ENCODE measurements at places on chromosomes 1 and 21.

- no peak for ATAC-seq
These were observed 8.3 kb upstream of the PLEKHO1 start for GRCh38 chr1:150141452-150141851.

DNA sequence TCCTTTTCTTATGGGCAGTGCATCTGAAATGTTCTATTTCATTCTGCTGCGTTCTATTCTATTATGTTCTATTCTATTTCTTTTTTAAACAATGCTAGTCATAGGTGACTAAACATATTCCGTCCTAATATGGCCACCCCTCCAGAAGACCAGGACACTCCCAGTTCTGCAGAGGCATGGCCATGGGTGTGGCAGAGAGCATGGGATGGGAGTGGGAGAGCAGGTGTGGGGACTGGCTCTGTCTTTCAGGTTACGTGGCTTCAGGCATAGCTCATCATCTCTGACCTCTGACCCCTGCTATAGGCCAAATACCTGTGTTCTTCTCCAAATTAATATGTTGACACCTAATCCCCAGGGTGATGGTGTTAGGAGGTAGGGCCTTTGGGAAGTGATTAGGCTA lies 33.4 kb upstream of the TLR5 start:
- peak; percentile 97 for ATAC-seq

GRCh38 chr1:22796642-22797041 lies 86.0 kb downstream of the EPHB2 start:
- ATAC-seq: no peak

DNA sequence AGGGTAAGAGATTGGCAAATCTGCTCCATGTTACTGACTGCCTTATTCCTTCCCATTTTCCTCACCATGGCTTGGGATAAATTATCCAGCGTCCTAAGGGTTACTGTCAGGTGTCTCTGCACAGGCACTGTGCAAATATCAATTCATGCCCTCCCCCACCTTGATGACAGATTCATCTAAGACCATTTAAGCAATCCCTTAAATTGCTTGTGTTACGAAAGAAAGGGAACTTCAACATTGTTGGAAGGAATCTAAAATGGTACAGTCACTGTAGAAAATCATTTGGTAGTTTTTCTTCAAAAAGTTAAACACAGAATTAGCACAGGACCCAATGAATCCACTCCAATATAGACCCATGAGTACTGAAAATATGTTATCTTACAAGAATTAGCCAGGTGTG lies 17.6 kb upstream of the MTARC2 start:
- ATAC-seq: no peak

GRCh38 chr1:14363036-14363590 lies 235.4 kb upstream of the KAZN start:
- ATAC-seq: peak; percentile 51

- no peak for ATAC-seq
These were observed 23.5 kb upstream of the LBR start for GRCh38 chr1:225451340-225451739.

DNA sequence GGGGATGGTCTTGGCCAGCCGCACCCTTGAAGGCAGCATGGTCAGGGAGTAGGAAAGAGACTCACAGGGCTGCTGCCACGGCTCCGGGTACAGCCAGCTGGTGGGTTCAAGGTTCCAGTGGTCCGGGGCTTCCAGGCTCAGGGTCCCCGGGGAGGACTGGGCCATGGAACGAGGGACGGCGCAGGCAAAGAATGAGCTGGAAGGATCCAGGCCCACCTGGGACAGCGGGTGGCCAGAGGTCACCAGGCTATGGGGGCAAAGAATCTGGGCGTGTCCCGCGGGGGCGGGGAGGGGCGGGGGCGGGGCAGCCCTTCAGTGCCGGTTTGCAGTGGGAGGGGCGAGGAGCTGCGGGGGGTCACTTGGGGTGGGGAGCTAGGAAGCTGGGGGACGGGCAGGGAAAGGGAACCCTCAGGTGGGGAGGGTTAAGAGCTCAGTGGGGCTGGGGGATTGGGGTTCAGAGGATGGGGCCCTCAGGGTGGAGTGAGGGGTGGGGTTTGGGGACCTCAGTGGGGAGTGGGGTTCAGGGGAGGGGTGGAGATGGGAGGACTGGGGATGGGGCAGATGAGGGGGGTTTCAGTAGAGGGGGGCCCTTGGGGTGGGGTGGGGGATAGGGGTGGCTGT lies at the start of gene DNMT3L:
DNMT3L (minus strand) TSS at position 223 of the 621 bp plus-strand sequence. CDS start 638 bp downstream, outside the sequence.
- no peak for ATAC-seq

All from esophagus mucosa (tissue), 1 donor.